ENCODE measurements at places on chromosomes 4 and X.

GRCh38 chrX:53356186-53356585, 66.3 kb downstream of the SMC1A start:
- DNase-seq, result no peak

- DNase-seq, result no peak
These were observed 226.4 kb upstream of the CASK start for GRCh38 chrX:42149765-42150164.

- DNase-seq, result no peak
These were observed 146.4 kb upstream of the EDNRA start for GRCh38 chr4:147334478-147334877.

- DNase-seq, result no peak
These were observed 32.4 kb upstream of the PGM2 start for GRCh38 chr4:37794056-37794455.

- peak; percentile 29 for DNase-seq
These were observed 4.2 kb downstream of the PAK3 start for GRCh38 chrX:111100191-111100590.

DNA sequence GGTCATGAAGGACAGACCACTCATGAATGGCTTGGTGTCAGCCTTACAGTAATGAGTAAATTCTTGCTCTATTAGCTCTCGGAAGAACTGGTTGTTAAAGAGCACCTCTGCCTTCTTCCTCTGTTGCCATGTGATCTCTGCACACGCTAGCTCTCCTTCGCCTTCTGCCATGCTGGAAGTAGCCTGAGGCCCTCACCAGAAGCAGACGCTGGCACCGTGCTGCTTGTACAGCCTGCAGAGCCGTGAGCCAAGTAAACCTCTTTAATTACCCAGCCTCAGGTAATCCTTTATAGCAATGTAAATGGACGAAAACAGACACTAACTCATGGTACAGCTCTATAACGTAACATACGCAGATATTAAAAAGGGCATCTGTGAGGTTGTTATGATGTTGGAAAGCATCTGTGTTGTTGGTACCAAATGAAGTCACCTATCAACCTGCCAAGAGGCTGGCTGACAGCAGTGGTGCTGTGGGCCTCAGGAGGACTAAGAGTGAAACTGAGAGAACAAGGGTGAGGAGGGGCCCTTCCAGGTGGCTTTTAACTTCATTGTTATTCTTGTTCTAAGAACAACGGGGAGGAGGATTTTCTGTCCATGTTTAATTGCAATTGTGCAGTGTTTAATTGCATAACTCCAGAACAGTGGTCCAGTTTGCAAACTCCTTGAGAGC, 69.2 kb downstream of the CRMP1 start:
- DNase-seq, result no peak

DNA sequence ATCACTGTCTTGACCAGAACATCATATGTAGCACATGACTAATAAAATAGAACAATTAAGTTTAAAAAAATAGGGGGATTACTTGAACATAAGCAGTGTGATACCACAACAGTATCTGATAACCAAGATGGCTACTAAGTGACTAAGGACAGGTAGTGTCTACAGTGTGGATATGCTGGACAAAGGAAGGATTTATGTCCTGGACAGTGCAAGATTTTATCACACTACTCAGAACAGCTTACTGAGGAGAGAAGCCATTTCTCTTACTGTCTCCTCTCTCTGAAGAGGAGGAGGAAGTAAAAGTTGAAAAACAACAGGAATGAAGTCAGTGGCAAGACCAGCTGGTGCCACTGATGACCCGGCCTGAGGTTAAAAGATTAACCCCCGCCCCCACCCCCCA, 4.0 kb upstream of the SLC10A7 start:
- no peak for DNase-seq

DNA sequence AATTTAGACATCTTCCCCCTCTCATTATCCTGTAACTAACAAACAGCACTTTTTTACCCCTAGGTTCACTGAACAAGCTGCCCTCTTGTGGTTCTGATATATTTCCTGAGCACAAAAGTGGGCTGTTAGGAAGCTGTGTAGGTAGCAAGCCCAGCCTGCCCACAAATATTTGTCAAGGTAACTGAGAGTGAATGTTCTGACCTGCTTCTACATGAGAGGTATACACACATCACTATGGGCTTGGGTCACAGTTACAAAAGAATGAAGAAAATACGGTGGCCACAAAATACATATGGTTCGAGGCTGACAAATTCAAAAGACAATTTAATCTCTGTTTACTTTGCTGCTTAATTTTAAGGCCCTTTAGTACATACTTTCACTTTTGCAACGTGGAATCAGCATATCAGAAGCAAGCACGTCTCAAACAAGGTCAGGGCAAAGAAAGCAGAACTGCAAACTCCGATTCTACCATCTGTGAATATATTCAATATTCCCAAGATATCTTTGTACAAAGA, 78.7 kb downstream of the RBM47 start:
- DNase-seq, result peak; percentile 5

DNA sequence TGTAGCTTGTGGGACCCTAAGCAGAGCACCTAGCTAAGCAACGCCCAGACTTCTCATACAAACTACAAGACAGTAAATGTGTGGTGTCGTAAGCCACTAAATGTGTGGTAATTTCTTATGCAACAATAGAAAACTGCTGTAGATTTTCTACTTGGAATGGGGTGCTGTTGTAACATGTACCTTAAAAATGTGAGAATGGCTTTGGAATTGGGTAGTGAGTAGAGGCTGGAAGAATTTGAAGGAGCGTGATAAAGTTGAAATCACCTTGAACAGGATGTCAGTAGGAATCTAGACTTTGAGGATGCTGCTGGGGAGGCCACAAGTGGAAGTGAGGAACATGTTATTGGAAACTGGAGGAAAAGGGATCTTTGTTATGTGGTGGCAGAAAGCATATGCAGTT, 43.2 kb upstream of the FUNDC1 start:
- no peak for DNase-seq

GRCh38 chrX:19532709-19533108, 17.4 kb upstream of the MAP3K15 start:
- DNase-seq, result no peak

DNA sequence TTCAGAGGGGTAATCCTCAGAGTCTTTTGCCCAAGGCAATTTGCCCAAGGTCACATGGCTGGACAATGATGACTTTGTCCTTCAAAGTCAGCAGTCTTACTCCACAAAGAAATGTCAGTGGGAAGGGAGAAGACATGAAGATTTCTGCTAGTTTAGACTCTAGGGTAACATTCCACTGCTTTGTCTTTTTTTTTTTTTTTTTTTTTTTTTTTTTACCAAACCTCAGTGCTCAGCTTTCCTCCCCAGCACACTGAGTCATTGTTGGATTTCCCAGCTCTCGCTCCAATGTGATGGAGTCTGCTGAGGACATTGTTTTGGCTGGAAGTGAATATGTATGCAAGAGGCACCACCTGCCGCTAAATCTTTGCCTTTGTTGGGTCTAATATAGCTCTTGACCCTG, 7.2 kb upstream of the C1QTNF7 start:
- DNase-seq, result no peak

- peak; percentile 61 for DNase-seq
These were observed 73.4 kb upstream of the TTC29 start for GRCh38 chr4:147019091-147019490.

DNA sequence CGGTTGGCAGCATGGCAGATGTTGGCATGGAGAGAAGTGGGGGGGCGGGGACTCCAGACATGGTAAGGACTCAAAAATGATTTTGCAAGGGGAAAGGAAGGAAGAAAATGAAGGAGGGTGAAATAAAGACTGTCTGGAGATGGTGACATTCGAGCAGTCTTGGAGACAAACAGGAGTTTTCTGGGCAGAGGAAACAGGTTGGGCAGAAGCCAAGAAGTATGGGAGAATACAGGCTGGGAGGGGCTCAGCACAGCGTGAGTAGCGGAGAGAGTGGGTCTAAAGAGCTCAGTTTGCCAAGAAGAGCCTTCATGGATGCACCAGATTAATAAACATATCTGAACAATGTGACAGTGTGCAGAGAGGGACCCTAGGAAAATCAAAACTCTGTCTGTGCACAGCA, 13.3 kb upstream of the CRMP1 start:
- no peak for DNase-seq

DNA sequence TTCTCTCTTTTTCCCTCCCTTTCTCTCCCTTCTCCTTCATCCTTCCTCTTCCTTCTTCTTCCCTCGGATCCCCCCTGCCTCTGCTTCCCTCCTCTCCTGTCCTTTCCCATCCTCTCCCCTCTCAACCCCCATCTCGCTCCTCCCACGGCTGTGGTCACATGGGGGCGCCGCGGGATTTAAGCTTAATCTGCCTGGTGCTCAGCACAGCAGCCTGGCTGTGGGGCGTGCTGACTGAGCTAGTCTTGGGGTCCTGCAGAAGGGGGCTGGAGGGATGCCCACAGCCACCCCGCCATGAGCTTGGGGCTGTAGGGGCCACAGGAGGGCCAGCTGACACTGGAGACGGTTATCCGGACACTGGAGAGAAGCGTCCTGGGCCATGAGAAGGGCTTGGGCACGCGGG, 10.7 kb downstream of the SMIM10L2A start:
- no peak for DNase-seq

GRCh38 chr4:100870940-100871772, 353.3 kb upstream of the EMCN start:
- no peak for DNase-seq

DNA sequence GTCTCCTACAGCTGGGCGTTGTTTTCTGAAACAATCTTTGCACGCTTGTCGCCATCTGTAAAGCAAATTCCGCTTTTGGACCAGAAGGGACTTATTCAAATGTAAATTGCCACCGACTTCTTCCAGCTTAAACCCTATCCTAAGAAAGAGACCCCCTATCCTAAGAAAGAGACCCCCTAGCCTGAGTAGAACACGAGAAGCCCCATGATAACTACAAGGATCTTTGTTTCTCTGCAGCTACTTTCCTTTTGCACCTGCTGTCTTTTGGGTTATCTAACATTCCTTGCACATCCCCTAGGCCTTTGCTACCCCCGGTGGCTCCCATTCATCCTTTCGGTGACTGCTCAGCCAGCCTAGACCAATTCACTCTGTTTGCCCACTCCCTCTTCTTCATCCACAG, 536.0 kb upstream of the PRKX start:
- DNase-seq, result no peak

DNA sequence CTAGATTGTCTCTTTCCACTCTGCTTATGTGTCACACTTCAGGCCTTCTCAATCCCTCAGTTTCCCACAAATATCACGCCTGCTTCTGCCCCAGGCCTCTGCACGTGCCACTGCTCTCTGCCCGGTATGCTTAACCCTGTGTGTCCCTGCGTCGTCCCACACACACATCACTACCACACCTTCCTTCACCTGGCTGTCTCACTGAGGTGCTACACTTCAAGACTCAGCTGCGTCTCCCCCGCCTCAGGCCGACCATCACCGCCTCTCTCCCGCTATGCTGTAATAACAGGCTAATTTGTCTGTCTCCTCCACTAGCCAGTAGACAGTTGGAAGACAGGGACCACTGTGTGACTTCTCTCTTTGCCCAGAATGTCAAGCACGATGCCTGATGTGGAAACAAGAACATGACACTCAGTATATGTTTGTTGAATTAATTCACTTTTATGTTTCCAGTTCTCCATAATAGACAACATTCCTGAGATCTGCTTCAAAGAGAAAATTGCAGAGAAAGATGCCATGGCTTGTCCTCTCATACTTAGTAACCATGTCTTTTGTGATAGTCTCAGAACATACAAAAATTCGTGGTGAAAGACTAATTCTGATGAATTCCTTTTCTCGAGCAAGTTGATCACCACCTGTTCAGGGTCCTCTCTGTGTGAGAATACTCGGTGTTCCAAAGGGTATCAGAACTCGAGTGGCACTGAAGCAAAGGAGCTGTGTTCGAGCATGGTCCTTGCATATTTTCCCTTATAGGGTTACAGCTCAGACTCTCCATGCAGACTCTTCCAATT, 54.2 kb downstream of the AFAP1 start:
- no peak for DNase-seq

GRCh38 chrX:94545722-94546121, 871.7 kb downstream of the FAM133A start:
- no peak for DNase-seq

GRCh38 chrX:40040686-40041461, 56.9 kb downstream of the BCOR start:
- DNase-seq, result no peak
